Lung (tissue), 17 donors: ENCODE measurements at places on chromosomes 2 and 18. TPM values are rescaled to one million over a fixed set of nuclear protein-coding genes. Genes with fewer than 3 reads are reported as not detected.

- peak overlapping the region; percentile 4 for H3K27ac ChIP-seq
- H3K4me3 ChIP-seq, result no peak overlapping the region
- no peaks in the 10 kb centered on the region for H3K27me3 ChIP-seq
These were observed 79.4 kb downstream of the EPAS1 start for GRCh38 chr2:46376586-46376985.

GRCh38 chr2:109702250-109702985 lies 88.3 kb downstream of the SOWAHC start:
- H3K4me3 ChIP-seq, result no peak overlapping the region
- H3K27me3 ChIP-seq, result no peaks in the 10 kb centered on the region
- H3K36me3 ChIP-seq, result no peaks in the 10 kb centered on the region
- H3K27ac ChIP-seq, result no peak overlapping the region
- H3K4me1 ChIP-seq, result peaks cover 9% of the 10 kb centered on the region
- DNase-seq, result peak; percentile 52

The ACTR1B gene
- 80.0 TPM for total RNA-seq

DNA sequence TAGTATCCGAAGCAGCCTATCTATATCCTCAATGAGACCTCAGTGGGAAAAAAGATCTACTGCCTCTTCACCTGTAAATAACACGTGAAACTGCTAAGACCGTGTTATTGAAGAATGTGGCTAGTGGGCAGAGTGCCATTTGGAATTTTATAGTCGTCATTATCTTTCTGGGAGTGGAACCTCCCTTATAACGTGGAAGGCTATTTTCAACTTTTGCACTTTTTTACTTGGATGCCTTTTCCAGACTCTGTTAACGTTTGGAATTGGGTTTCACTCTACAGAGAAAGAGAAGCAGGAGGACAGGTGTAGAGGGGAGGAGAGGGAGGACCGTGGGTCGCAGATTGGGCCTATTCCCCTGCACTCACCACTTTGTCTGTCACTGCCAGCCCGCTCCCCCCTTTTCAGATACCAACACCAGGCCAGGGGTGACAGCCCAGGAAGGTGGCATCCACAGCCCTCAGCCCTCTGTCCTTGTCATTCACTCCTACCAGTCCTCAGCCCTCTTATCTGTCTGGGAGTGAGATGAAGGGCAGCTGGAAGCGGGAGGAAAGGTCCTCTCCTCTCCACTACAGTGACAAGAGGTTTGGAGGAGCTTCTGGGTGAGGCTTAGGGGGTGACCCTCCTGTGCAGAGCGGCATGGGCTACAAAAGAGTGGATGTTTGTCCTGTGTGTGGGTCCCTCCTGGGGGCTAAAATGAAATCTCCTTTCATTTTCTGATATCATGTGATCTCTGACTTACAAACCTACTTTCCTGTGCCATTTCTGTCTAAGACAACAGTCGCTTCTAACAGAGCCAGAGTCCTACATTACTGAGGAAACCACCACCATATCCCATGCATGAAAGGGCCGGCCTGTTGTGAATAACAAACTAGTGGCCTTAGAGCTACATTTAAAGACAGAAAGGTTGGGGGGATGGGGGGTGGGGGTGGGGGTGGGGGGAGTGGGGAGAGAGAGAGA lies 23.9 kb upstream of the CEP68 start:
- H3K27ac ChIP-seq, result no peak overlapping the region
- no peak overlapping the region for H3K4me3 ChIP-seq
- H3K27me3 ChIP-seq, result no peaks in the 10 kb centered on the region
- H3K4me1 ChIP-seq, result no peaks in the 10 kb centered on the region
- H3K36me3 ChIP-seq, result no peaks in the 10 kb centered on the region

DNA sequence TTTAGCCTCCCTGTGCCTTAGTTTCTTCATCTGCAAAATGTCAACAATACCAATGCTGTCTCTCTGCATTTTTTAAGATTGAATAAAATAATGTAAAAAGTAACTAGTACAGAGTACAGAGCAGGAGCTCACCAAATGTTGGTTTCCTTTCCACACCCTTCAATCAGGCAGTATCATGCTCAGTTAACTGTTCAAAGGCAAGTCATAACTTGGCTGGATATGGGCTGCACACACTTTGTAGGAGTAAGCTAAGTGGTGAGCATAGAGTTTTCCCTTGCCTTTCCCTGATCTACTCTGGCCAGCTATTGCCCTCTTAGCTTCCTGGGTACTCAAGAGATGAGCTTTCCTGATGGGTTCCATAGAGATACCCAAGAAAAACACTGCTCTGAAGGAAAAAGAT lies 77.9 kb downstream of the CYBRD1 start:
- no peaks in the 10 kb centered on the region for H3K4me1 ChIP-seq
- no peaks in the 10 kb centered on the region for H3K36me3 ChIP-seq
- no peak overlapping the region for H3K4me3 ChIP-seq
- DNase-seq, result no peak
- H3K27me3 ChIP-seq, result no peaks in the 10 kb centered on the region

- H3K27me3 ChIP-seq, result no peaks in the 10 kb centered on the region
These were observed 15.1 kb downstream of the ITM2C start for GRCh38 chr2:230879891-230880290.

- H3K36me3 ChIP-seq, result peaks cover 18% of the 10 kb centered on the region
- H3K27ac ChIP-seq, result no peak overlapping the region
These were observed 61.9 kb upstream of the TTC27 start for GRCh38 chr2:32565902-32566301.

- no peaks in the 10 kb centered on the region for H3K36me3 ChIP-seq
- no peaks in the 10 kb centered on the region for H3K27me3 ChIP-seq
- peaks cover 2% of the 10 kb centered on the region for H3K4me1 ChIP-seq
- peak overlapping the region; percentile 37 for H3K27ac ChIP-seq
These were observed 6.3 kb upstream of the RAB31 start for GRCh38 chr18:9701609-9702349.

- no peak overlapping the region for H3K4me3 ChIP-seq
- H3K27ac ChIP-seq, result no peak overlapping the region
- DNase-seq, result no peak
- H3K4me1 ChIP-seq, result no peaks in the 10 kb centered on the region
- H3K27me3 ChIP-seq, result no peaks in the 10 kb centered on the region
These were observed 88.2 kb upstream of the TMEM200C start for GRCh38 chr18:5983488-5983887.

DNA sequence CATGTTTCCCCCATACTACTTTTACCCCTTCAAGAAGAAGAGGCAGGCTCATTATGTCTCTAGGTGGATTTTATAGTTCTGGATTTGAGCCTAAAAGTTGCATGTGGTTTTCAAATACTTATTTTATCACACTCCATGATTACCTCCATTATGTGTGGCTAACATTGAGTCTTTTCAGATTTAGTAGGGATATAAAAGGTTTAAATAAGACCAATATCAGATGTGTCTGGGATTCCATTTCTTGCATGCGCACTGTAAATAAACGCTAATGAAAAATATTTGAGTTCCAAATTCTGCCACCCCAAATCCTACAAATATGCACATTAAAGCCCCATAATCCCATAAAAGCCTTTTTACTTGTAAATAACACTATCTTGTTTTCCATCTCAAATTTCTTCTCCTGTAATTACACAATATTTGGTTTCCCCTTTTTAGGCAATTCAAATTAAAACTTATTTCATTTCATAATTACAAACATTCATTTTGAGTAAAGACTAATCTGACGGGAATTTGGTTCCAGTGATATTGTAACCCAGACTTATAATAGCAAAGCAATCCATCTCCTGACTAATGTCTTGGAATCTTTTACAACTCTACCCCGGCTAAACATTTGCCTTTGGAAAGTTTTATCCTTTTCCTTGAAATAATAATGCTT lies 600.0 kb downstream of the SLC4A3 start:
- H3K4me1 ChIP-seq, result no peaks in the 10 kb centered on the region
- no peaks in the 10 kb centered on the region for H3K36me3 ChIP-seq
- no peak overlapping the region for H3K27ac ChIP-seq

DNA sequence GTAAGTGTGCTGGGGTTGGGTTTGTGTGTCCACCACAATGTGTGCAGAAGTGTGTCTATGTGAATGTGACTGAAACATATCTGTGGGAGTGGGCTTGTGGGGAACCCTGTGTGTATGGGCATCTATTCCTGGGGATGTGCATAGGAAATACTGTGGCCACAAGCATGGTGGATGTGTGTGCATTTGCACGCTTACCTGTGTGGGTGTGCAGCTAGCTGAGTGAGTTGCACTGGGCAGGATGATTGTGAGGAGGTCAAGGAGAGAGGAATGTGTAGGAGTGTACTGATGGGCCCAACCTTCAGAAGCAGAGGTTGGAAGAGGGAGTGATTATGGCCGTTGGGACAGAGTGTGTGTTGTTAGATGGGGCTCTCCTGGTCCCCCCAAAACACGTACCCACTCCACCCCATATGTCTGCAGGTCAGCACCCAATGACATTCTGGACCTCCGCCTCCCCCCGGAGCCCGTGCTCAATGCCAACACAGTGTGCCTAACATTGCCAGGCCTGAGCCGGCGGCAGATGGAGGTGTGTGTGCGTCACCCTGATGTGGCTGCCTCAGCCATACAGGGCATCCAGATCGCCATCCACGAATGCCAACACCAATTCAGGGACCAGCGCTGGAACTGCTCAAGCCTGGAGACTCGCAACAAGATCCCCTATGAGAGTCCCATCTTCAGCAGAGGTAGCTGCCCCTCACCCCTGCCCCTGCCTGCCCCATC lies 1.2 kb downstream of the WNT10A start:
- H3K36me3 ChIP-seq, result no peaks in the 10 kb centered on the region
- H3K27ac ChIP-seq, result no peak overlapping the region
- H3K27me3 ChIP-seq, result peaks cover 5% of the 10 kb centered on the region
- H3K4me3 ChIP-seq, result no peak overlapping the region

- H3K4me1 ChIP-seq, result peaks cover 15% of the 10 kb centered on the region
- H3K27ac ChIP-seq, result peak overlapping the region; percentile 98
- H3K27me3 ChIP-seq, result no peaks in the 10 kb centered on the region
These were observed 774 bp upstream of the FZD7 start for GRCh38 chr2:202032846-202033316.

The M1AP gene
- 0.83 TPM for total RNA-seq

DNA sequence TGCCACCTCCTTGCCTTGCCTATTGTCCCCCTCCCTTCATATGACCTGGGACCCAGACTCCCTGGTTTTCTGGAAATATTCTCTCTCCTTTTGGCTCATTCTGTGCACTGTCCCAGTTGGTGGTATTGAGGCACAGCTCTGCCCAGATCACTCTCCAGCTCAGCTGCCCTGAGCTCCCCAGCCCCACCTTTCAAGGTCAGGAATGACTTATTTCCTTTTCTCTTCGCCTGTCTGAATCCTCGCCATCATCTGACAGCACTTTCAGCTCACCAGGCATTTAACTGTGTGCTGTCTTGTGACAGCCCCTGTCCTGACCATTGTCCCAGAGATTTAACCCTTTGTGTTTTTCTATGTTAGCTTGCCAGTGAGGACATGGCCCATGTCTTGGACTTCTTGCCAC lies 133.0 kb downstream of the MSH2 start:
- DNase-seq, result no peak
- H3K4me1 ChIP-seq, result no peaks in the 10 kb centered on the region
- H3K27me3 ChIP-seq, result no peaks in the 10 kb centered on the region
- H3K4me3 ChIP-seq, result no peak overlapping the region
- no peak overlapping the region for H3K27ac ChIP-seq

DNA sequence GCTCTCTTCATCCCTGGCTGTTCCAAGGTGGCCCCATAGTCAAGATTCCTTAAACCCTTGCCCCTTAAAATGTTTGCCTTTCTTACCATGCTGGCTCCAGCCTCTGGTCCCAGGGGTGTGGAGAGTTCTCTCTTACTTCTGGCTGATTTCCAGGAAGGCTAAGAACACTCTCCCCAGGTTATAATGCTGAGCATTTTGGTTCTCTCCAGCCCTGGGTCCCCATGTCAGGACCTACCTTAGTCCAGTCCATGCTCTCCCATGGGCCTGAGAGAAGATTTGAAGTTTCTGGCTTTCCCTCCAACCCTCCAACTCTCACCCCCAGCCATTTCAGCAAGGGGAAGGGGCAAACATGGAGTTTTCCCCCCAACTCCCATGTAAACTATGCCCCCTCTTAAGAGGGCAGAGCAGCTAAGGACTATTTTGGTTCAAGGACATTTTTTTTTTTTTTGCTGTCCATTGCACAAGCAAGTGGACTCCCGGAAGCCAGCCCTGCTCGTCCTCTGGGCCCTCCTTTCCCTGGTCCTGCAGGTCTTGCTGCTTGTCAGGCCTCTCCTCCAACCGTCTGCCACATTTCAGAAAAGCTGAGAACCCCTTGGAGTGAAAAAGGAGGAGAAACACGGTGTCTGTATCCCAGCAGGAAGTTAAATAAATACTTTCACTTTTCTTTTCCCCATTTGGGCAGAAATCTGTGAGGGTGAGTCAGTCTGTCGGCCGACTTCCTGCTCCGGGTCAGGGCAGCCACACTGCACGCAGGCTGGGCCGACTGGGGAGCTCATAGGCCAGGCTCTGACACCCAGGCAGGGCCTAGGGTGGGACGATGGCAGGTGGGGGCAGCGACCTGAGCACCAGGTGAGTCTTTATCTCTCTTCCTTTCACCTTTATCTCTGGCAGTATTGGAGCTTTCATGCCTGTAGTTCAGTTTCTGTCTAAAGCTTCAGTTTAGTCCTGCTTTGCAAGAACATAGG lies at the start of gene SP140L:
SP140L (plus strand) TSS at position 741 of the 965 bp plus-strand sequence; CDS start at position 818, 77 bp downstream.
- H3K4me1 ChIP-seq, result peaks cover 5% of the 10 kb centered on the region
- no peaks in the 10 kb centered on the region for H3K27me3 ChIP-seq
- H3K27ac ChIP-seq, result peak within 1 kb of the TSS; percentile 94
- DNase-seq, result peak; percentile 70
- H3K4me3 ChIP-seq, result peak within 1 kb of the TSS; percentile 58
- H3K36me3 ChIP-seq, result no peaks in the 10 kb centered on the region

- H3K4me3 ChIP-seq, result no peak overlapping the region
- H3K27ac ChIP-seq, result no peak overlapping the region
- no peaks in the 10 kb centered on the region for H3K36me3 ChIP-seq
- H3K4me1 ChIP-seq, result no peaks in the 10 kb centered on the region
These were observed 348.3 kb downstream of the CYRIA start for GRCh38 chr2:16317211-16317830.

DNA sequence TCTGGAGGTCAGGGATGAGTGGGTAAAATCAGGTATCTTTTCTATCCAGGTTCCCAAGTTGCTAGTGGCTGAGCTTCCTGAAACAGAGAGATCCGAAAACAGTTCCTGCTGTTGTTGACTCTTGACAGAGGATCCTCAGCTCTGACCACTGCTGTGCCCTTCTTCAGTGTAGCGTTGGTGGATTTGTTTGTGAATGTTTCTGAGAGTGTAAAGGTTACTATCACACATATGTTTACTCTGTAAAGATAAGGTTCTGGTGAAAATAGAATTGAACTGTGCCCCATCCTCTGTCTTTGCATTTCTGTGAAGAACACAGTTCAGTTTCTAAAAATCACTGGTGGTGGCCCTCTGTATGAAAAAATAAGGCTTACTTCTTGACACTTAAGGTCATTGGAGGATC lies 119.8 kb downstream of the LDLRAD4 start:
- no peak overlapping the region for H3K27ac ChIP-seq
- H3K4me1 ChIP-seq, result peaks cover 5% of the 10 kb centered on the region
- no peaks in the 10 kb centered on the region for H3K36me3 ChIP-seq
- H3K27me3 ChIP-seq, result no peaks in the 10 kb centered on the region

GRCh38 chr18:32289483-32290075 lies 99.7 kb downstream of the MEP1B start:
- H3K36me3 ChIP-seq, result peaks cover 5% of the 10 kb centered on the region
- no peaks in the 10 kb centered on the region for H3K27me3 ChIP-seq
- H3K4me1 ChIP-seq, result no peaks in the 10 kb centered on the region
- H3K27ac ChIP-seq, result no peak overlapping the region
- no peak overlapping the region for H3K4me3 ChIP-seq

The CROCC2 gene
- 17.4 TPM for total RNA-seq

GRCh38 chr18:9188359-9189231 lies 52.0 kb downstream of the ANKRD12 start:
- H3K36me3 ChIP-seq, result peaks cover 8% of the 10 kb centered on the region
- no peak overlapping the region for H3K4me3 ChIP-seq
- H3K27ac ChIP-seq, result no peak overlapping the region
- no peak for DNase-seq
- no peaks in the 10 kb centered on the region for H3K4me1 ChIP-seq

- no peak for DNase-seq
- no peak overlapping the region for H3K27ac ChIP-seq
- no peaks in the 10 kb centered on the region for H3K36me3 ChIP-seq
- H3K4me1 ChIP-seq, result no peaks in the 10 kb centered on the region
These were observed 131.2 kb downstream of the EIPR1 start for GRCh38 chr2:3246406-3246805.
